B cell (primary cell): ENCODE measurements at places on chromosomes 1 and 21. TPM values are rescaled to one million over a fixed set of nuclear protein-coding genes. Genes with fewer than 3 reads are reported as not detected.

- H3K4me1 ChIP-seq = no peaks in the 10 kb centered on the region
- H3K27ac ChIP-seq = no peak overlapping the region
- H3K4me3 ChIP-seq = no peak overlapping the region
- DNase-seq = no peak
- H3K27me3 ChIP-seq = no peaks in the 10 kb centered on the region
Observed at GRCh38 chr1:61379693-61380092, 297.3 kb downstream of the NFIA start.

- no peaks in the 10 kb centered on the region for H3K27me3 ChIP-seq
- no peak for DNase-seq
- peaks cover 17% of the 10 kb centered on the region for H3K4me1 ChIP-seq
- H3K36me3 ChIP-seq = no peaks in the 10 kb centered on the region
- H3K4me3 ChIP-seq = no peak overlapping the region
Observed at GRCh38 chr21:41760411-41760810, 6.4 kb downstream of the RIPK4 start.

Gene GRIK1
- polyA plus RNA-seq = not detected in 2 replicates

Gene C1orf141
- polyA plus RNA-seq = not detected in 2 replicates

DNA sequence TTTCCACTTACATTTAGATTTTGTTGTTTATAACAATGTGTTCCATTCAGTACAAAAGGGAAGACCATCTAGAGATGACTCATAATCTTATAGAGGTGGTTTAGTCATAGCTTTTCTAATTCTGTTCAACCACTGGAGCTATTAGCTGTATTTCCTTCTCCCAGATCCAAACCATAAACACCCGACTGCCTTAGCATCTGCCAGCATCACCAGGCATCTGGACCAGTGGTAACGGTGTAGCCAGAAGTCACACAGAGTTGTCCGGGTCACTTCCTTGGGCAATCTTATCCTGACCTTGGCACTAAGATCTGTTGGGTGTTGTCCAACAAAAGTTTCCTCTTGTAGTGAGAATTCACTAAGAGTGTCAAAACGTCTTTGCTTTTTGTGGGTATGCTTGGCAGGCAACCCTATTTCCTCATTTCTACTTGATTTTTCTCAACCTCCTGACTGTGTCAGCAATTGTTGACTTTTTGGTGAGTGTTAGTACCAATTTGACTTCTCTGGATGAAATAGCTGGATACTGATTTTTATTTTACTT lies 372.1 kb upstream of the B3GALT2 start:
- no peaks in the 10 kb centered on the region for H3K27me3 ChIP-seq
- H3K27ac ChIP-seq = no peak overlapping the region
- H3K36me3 ChIP-seq = no peaks in the 10 kb centered on the region
- H3K4me3 ChIP-seq = no peak overlapping the region
- no peak for DNase-seq
